ENCODE measurements at places on chromosomes 2 and 18. TPM values are rescaled to one million over a fixed set of nuclear protein-coding genes. Genes with fewer than 3 reads are reported as not detected.

DNA sequence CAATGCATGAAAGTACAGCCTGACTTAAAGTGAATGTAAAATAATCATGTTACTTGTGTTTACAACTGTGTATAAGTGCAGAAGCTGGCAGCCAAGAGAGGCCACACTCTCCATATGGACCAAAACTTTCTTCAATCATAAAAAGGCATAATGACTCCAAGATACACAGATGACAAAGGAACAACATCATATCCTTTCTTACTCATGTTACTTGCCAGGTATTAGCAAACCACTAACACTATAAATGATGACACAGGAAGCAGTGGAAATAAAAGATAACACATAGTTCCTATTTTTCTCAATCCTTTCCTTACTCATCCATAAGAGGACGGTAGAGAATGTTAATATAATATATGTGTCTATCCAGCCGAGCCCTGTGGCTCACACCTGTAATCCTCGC, 400.0 kb upstream of the CDH2 start:
- no peak for DNase-seq

GRCh38 chr2:48852938-48853337, 97.4 kb upstream of the LHCGR start:
- no peak for DNase-seq

- no peak for DNase-seq
These were observed 62.9 kb downstream of the PDCL3 start for GRCh38 chr2:100625717-100626116.

DNA sequence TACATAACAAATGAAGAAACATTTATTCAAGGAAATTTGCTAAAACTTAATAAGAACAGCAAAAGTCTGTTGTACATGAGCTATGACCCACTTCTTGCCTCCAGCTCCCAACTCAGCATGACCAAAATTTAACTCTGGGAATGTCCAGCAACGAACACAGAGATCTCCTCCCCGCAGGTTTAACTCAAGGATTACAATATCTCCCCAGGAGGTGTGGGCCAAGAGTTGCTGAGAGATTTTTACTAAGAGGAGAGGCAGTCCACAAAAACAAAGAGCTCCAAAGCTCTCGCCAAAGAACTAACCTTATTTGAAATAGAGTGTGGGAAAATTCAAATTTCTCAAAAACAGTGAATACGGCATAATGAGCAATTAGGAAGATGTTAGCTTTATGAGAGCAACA, 318.5 kb downstream of the GRB14 start:
- DNase-seq = no peak

Gene NCKAP5
- not detected for total RNA-seq

- no peak for DNase-seq
These were observed 44.1 kb upstream of the ORC2 start for GRCh38 chr2:201007584-201007998.

DNA sequence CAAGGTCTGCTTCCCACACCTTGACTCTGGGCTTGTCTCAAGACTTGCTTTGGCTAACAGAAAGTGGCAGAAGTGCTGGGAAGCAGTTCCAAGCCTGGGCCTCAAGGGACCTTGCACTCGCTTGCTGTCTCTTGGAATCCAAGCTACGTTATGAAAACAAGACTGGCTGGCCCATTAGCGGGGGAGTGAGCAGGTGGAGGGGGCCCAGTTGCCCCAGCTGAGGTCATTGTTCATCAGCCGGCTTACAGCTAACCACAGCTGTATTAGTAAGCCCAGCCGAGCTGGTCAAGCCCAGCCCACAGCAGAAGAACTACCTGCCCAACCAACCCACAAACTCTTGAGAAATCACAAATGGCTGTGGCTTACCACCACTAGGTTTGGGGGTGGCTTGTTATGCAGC, 63.1 kb downstream of the MARCO start:
- no peak for DNase-seq

DNA sequence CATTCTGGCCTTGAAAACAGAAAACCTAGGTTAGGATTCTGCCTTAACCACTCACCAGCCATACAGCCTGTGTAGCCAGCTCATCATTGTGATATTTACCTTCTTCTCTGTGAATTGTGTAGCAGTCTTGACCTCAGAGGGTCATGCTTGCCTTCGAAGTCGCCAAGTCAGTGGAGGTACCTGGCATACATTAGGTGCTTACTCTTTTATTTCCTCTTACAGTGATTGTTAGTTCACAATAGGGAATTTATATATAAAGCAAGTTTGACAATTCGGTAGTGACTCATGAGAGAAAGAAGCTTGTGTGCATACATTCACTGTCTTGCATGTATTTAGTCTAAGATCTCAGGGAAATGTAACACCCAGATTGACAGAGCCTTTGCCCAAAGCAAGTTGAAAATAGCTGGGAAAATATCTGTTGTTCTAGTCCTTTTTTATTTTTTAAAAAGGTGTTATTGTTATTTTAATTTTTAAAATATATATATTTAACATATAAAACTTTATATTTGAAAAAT, 290.6 kb downstream of the PTGR3 start:
- no peak for DNase-seq

Gene CHRNG
- total RNA-seq = not detected

- DNase-seq = no peak
These were observed 12.6 kb downstream of the IL1R1 start for GRCh38 chr2:102154946-102155702.

- DNase-seq = no peak
These were observed 2.5 kb upstream of the NPAS2 start for GRCh38 chr2:100817388-100817985.

DNA sequence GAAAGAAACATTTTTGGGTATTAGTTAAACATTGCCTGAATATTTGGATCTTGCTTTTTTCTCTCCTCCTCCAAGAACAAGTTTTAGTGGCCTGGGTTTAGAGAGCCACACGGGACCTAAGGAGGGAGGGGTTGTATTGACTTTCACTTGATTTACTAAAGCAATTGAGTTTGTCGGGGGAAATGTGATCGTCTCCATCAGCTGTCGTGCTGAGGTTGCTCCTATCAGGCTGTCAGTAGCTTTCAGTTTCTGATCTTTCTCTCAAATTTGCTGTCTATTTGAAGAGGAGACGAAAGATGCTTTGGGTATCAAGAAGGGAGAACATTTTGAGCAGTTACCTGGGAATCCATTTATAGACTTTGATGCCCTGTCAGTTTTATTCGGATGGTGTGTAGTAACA, 106.0 kb downstream of the SETBP1 start:
- DNase-seq = no peak

DNA sequence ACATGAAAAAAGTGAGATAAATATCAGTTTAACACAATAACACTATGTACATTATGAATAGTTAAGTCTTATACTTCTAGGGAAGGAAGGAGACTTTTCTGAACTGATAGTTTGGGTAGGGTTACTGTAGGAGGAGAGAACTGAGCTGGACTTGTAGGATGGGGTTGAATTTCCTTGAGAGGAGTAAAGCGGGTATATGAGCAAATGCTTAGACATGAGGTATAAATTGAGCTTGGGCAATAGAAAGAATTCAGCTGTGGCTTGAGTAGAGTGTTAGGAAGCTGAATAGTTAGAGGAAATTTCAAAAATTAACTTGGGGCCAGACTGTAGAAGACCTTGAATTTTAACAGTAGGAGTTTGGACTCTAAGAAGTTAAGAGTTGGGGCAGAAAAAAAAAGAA, 45.1 kb downstream of the LCLAT1 start:
- DNase-seq = no peak

DNA sequence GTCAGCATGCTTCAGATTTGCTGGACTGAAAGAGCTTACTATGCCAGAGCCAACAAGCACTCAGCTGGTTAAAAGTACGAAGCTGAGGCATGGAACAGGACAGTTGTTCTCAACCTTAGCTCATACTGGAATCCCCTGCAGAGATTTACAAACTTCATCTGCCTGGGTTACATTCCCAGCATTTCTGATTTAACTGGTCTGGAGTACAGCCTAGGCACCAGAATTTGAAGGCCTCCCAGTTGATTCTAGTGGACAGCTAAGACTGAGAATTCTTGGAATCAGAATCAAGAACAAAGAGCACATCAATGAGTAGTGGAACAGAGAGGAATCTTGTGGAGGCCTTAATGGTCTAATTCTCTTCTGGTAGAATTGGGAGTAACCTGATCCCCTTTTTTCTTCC, 298.2 kb upstream of the NXPH2 start:
- DNase-seq = no peak

GRCh38 chr2:48560546-48561209, 30.7 kb downstream of the STON1 start:
- no peak for DNase-seq

Gene THUMPD2
- 16.1 TPM for total RNA-seq

GRCh38 chr18:13392899-13393298, 174.3 kb downstream of the LDLRAD4 start:
- DNase-seq = no peak

Gene COL3A1
- total RNA-seq = not detected

Gene KCNG2
- total RNA-seq = not detected

DNA sequence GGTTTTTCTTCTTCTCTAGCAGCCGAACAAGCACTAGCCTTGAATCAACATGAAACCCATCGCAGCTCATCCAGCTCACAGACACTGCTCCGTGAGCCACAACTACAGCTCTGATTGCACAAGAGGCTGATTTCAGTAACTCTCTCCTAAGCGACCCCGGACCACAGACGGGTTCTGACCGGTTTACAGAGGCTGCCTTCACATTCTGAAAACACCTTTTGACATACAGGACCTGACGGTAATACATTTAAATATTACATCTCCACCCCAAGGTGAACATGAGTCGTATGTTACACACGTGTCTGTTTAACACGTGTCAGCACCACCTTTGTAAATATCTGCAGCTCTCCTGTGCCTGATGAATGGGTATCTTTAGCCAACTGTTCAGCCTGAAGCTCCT, 120.7 kb downstream of the TMEM18 start:
- no peak for DNase-seq

GRCh38 chr2:222711315-222711940, 40.0 kb downstream of the MOGAT1 start:
- no peak for DNase-seq

DNA sequence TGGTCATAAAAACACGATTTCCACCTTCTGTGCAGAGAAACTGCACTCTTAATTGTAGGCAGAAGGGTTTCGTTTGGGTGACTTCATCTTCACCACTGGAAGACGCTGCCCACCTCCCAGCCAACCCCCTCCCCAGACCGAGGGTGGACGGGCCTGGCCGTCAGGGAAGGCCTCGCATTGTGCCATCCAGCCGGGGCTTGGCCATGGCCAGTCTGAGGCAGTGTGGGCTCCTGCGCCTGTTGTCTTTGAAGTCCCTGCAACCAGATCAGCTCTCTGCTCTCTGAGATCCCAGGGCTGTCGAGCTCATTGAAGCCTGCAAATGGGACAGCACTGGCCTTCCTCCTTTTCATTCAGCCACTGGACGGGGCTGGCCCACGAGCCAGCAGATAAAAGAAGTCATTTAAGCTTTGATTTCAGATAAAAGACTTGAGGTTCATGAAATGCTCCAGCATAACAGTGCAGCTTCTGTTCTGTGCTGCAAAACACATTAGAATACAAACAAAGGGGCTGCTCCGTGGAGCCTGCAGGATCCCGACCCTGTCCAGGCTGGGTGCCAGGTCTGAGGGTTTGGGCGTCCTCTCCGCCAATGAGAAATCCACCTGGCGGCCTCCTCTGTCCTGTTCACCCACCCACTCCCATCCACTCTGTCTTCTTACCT, 253.5 kb downstream of the LDLRAD4 start:
- no peak for DNase-seq

All from T-helper 17 cell (primary cell).